ENCODE measurements at places on chromosomes 6 and 20. TPM values are rescaled to one million over a fixed set of nuclear protein-coding genes. Genes with fewer than 3 reads are reported as not detected.

The HUS1B gene
- 2.9 TPM for total RNA-seq

The MICA gene
- total RNA-seq = 13.9 TPM

The SPEF1 gene
- total RNA-seq = not detected

The AKAP7 gene
- 8.3 TPM for total RNA-seq

The SOBP gene
- 1.3 TPM for total RNA-seq

The EYS gene
- total RNA-seq = not detected

The KCNB1 gene
- 0.12 TPM for total RNA-seq

The SLC35B3 gene
- total RNA-seq = 14.6 TPM

The MTFR2 gene
- total RNA-seq = 4.0 TPM

DNA sequence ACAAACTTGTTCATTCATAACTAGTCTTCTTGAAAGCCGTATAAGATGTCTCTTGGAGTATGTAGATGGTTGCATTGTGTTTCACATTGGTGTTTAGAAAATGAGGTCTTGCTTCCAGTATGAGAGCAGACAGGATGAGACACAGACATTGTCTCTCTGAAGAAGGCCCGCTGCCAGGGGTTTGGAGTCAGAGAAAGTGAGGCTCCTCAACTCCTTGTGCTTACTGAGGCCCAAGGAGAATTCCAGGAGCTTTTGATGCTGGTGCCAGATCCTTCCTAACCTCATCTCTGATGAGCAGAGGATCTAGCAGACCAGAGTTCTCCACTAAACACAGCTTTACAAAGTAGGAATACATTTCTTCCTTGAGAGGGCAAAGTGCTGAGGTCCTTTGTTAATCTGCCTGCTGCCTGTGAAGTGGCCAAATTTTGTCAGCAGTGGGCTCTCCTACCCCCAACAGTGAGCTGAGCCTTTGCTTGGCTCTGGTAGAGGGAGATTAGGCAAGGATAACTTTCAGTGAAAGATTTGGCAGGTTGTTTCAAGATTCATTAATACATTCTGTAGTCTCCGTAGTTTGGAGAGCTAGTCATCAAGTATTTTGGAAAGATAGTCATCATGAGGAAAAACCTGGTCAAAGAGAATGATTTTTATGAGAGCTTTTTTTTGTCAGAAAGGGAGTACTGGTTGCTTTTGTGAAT, 9.7 kb downstream of the MAPRE1 start:
- no peaks in the 10 kb centered on the region for H3K27me3 ChIP-seq
- peaks cover 18% of the 10 kb centered on the region for H3K36me3 ChIP-seq
- no peaks in the 10 kb centered on the region for H3K4me1 ChIP-seq
- DNase-seq = no peak
- H3K27ac ChIP-seq = peak overlapping the region; percentile 31

DNA sequence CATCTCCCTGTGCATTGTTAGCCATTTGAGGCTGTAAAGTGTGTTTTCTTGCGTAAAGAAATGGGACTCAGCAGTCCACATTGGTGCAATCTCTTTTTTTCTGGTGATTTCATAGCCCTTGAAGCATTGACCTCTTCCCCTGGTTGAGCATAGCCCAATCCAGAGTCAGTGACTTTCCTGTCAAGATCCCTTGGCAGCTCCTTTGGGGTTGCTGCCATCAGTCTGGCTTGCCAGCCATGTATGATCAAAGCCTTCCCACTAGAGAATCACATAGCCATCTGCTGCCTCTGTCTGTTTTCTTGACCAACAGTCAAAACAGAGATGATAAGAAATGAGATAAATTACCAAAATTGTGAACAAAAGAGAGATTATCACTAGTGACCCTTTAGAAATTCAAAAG, 19.6 kb downstream of the HLA-A start:
- no peaks in the 10 kb centered on the region for H3K36me3 ChIP-seq
- H3K27ac ChIP-seq = no peak overlapping the region
- H3K27me3 ChIP-seq = no peaks in the 10 kb centered on the region
- peaks cover 39% of the 10 kb centered on the region for H3K4me1 ChIP-seq

DNA sequence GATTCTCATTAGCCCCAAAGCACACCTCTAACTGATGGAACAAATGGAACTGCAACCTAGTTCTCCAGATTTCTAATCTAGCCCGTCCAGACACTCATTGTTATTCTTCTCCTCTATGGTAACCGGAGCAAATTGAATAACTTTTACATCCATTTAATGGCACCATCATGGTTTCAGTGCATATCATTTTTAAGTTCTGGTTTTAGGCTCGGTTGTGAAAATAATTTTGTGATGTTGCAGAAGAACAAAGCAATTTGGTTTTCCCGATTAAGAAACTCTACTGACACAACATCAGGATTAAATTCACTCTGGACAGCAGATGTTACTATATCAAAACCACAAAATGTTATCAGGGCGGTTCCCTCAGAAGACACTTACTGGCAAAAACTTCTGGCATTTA, 42.5 kb upstream of the HBS1L start:
- DNase-seq = no peak
- no peak overlapping the region for H3K27ac ChIP-seq
- H3K4me1 ChIP-seq = no peaks in the 10 kb centered on the region
- no peak overlapping the region for H3K4me3 ChIP-seq
- no peaks in the 10 kb centered on the region for H3K27me3 ChIP-seq

DNA sequence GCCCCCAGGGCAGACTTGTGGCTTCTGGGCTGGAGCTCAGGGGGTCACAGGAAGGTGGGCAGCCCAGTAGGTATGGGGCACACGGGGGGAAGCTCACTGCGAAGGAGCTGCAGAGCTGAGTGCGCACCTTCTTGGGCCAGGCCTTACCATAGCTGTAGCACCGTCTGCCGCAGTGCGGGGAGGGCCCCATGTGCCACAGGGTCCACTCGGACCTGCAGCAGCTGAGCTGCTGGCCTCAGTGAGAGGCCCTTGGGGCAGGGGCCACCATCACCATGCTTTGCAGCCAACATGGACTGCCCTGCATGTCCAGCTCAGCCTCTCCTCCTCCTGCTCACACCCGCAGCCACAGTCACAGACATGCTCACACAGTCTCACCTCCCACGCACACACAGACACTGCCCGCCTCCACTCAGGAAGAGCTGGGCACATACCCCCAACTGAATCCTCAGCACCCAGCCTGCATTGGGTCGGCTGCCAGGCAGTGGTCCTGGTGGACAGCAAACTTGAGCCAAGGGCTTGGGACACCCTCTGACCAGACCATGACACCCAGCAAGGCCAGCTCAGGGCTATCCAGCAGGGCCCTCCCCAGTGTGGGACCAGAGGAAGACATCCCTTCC, 35.3 kb downstream of the YTHDF1 start:
- no peak overlapping the region for H3K4me3 ChIP-seq
- no peak overlapping the region for H3K27ac ChIP-seq
- no peak for DNase-seq
- H3K4me1 ChIP-seq = peaks cover 41% of the 10 kb centered on the region
- H3K27me3 ChIP-seq = peaks cover 36% of the 10 kb centered on the region

- no peaks in the 10 kb centered on the region for H3K4me1 ChIP-seq
- no peak overlapping the region for H3K4me3 ChIP-seq
- H3K36me3 ChIP-seq = peaks cover 55% of the 10 kb centered on the region
- no peak for DNase-seq
- no peaks in the 10 kb centered on the region for H3K27me3 ChIP-seq
- no peak overlapping the region for H3K27ac ChIP-seq
Measured at GRCh38 chr6:160035241-160035640, 66.4 kb downstream of the IGF2R start.

DNA sequence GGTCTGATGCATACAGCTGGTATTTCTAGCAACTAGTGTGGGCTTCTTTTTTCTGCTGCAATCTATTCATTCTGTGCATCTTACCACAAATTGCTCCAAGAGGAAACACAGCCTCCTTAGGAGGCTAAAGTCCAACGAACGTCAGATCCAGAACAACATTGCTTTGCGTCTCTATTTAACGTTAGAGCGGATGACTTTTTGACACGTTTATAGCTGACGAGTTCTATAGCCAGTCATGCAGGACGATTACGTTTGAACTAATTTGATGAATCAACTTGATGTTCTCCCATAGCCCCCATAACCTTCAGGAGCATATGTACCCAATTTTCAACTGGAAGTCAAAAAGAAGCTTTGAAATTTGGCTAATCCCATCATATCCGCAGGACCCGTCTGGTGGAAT, 59.9 kb downstream of the TSHZ2 start:
- H3K27ac ChIP-seq = no peak overlapping the region
- H3K4me1 ChIP-seq = no peaks in the 10 kb centered on the region
- H3K36me3 ChIP-seq = no peaks in the 10 kb centered on the region
- peaks cover 6% of the 10 kb centered on the region for H3K27me3 ChIP-seq
- no peak overlapping the region for H3K4me3 ChIP-seq
- no peak for DNase-seq

- H3K36me3 ChIP-seq = no peaks in the 10 kb centered on the region
- H3K27me3 ChIP-seq = no peaks in the 10 kb centered on the region
- H3K4me3 ChIP-seq = no peak overlapping the region
- DNase-seq = no peak
- no peak overlapping the region for H3K27ac ChIP-seq
- H3K4me1 ChIP-seq = no peaks in the 10 kb centered on the region
Measured at GRCh38 chr6:51626391-51626790, 461.0 kb downstream of the PKHD1 start.

- H3K4me1 ChIP-seq = peaks cover 37% of the 10 kb centered on the region
- H3K36me3 ChIP-seq = no peaks in the 10 kb centered on the region
- peak overlapping the region; percentile 22 for H3K27ac ChIP-seq
- no peaks in the 10 kb centered on the region for H3K27me3 ChIP-seq
- DNase-seq = peak; percentile 67
- H3K4me3 ChIP-seq = no peak overlapping the region
Measured at GRCh38 chr6:6331393-6331792, 10.9 kb upstream of the F13A1 start.

DNA sequence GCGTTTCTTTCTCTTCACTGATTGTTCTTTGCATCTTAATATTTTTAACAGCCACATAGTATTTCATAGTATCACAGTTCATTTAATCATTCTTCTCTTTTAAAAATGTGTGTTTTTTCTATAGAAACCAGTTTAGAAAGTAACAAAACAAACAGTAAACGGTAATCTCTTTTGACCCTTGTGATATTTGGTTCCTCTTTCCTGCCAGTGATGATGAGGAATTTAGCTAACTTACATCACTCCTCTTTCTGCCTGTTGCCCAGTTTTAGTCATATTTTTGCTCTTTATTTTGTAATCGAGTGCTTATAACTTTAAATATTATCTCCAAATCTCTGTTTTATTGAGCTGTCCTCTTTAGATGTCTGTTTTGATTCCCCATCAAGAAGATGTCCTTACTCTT, 38.1 kb upstream of the ZBTB24 start:
- H3K27me3 ChIP-seq = no peaks in the 10 kb centered on the region
- H3K4me1 ChIP-seq = peaks cover under 1% of the 10 kb centered on the region
- no peak overlapping the region for H3K27ac ChIP-seq
- DNase-seq = no peak

- no peaks in the 10 kb centered on the region for H3K36me3 ChIP-seq
- H3K27ac ChIP-seq = peak overlapping the region; percentile 56
- peak; percentile 51 for DNase-seq
- H3K4me3 ChIP-seq = peak overlapping the region; percentile 44
- no peaks in the 10 kb centered on the region for H3K27me3 ChIP-seq
Measured at GRCh38 chr6:5619249-5619648, 357.9 kb downstream of the FARS2 start.

GRCh38 chr20:57648878-57649616, 28.8 kb upstream of the ZBP1 start:
- no peaks in the 10 kb centered on the region for H3K4me1 ChIP-seq
- no peak overlapping the region for H3K4me3 ChIP-seq
- no peaks in the 10 kb centered on the region for H3K27me3 ChIP-seq
- H3K36me3 ChIP-seq = no peaks in the 10 kb centered on the region
- DNase-seq = peak; percentile 11

DNA sequence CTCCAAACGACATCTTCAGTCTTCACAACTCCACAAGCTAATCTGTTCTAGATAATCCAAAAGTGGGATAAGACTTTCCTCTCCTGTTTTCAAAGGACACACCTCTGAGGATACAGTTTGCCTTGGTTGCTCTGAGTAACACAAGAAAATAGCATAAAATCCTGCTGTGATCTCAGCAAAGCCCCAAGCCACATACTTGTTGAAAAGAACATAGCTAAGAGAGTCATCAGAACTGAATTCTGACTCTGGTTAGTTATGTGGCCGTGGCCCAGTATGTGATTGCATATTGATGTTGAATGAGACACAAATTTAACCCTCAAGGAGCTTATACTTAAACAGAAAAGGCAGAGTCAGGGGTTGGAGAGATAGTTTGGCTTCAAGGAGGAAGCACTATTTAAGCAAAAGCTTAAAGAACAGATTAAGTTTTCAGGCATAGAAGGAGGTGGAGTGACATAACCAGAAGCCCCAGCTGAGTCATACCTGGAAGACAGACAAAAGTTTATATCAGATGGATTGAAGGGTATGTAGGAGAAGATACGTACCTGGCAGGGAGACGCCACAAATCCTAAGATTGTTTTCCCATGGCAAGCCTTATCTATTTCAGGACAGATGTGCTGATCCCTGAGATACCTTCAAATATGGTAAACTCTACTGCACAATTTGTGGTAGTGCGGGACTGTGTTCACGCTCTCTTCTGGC, 41.2 kb downstream of the OPN5 start:
- H3K4me1 ChIP-seq = no peaks in the 10 kb centered on the region
- no peaks in the 10 kb centered on the region for H3K27me3 ChIP-seq
- no peak for DNase-seq
- H3K27ac ChIP-seq = no peak overlapping the region

- H3K27me3 ChIP-seq = no peaks in the 10 kb centered on the region
- no peak overlapping the region for H3K4me3 ChIP-seq
- no peak overlapping the region for H3K27ac ChIP-seq
- no peaks in the 10 kb centered on the region for H3K4me1 ChIP-seq
- DNase-seq = no peak
- H3K36me3 ChIP-seq = no peaks in the 10 kb centered on the region
Measured at GRCh38 chr6:3607171-3607570, 144.3 kb downstream of the PXDC1 start.

DNA sequence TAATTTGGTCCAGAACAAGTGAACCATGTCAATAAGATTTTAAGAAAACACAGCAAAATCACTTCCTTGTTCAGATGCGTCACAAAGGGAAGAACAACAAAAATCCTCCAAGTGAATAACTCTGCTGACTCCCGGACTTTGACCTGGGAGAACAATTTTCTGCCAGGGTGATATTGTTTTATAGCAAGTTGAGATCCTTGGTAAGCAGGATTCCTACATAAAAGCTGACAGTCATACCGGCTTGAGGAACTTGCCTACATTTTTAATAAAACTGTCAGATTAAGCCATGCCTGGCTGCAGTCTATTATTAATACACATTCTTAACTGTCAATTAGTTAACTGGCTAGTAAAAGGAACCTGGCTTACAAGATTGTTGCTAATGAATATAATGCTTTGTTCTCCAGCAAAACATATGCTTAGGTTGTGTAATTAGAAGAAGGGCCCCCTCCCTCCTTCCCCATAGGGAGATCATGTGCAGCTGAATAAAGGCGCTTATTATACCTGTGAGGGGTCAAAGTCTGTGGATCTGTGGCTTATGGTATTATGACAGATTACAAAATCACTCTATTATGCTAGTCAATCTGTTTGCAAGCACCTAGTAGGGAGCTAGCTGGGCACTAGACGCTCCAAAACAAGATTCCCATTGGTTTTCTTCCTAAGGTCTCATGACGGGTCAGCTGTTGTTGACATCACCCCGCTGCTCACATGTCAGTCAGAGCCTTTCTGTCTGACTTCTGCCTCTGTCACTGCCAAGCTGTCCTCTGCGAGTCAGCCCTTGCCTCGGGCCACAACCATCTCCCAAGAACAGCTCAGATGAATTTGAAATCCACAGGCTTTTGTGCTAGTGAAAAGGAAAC, 44.6 kb upstream of the SEC63 start:
- H3K27ac ChIP-seq = no peak overlapping the region
- H3K36me3 ChIP-seq = no peaks in the 10 kb centered on the region
- DNase-seq = no peak

Data from B cell (primary cell).